ENCODE measurements at places on chromosomes 5 and 9.
A peak's percentile ranks its signal among the peaks of the same experiment; 100 is the strongest.

- no peak for DNase-seq
Measured at GRCh38 chr5:32342656-32343055, 29.9 kb upstream of the MTMR12 start.

DNA sequence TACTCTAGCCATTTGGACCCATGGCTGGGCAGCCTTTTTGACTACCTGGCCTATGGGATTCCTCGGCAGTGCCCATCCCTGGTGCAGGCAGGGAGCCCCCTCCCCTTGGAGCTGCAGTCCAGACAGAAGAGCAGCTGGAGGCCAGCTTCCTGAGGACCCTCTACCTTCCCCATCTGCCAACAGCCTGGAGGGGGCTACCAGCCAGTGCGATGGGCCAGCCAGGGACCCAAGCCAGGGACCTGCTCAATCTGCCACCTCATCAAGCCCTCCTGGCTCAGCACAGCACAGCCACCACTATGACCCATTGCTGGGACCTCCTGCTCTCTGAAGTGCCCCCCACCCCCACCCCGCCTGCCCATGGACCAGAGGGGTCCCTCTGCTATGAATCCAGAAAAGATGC, 22.6 kb upstream of the TDRD7 start:
- no peak for DNase-seq

- DNase-seq = no peak
Measured at GRCh38 chr9:125655691-125656410, 51.2 kb downstream of the MAPKAP1 start.

- DNase-seq = peak; percentile 20
Measured at GRCh38 chr5:173625673-173626504, 9.4 kb upstream of the BOD1 start.

- no peak for DNase-seq
Measured at GRCh38 chr5:145661737-145662485, 173.2 kb downstream of the PRELID2 start.

- peak; percentile 73 for DNase-seq
Measured at GRCh38 chr9:130981002-130981755, 27.8 kb upstream of the LAMC3 start.

DNA sequence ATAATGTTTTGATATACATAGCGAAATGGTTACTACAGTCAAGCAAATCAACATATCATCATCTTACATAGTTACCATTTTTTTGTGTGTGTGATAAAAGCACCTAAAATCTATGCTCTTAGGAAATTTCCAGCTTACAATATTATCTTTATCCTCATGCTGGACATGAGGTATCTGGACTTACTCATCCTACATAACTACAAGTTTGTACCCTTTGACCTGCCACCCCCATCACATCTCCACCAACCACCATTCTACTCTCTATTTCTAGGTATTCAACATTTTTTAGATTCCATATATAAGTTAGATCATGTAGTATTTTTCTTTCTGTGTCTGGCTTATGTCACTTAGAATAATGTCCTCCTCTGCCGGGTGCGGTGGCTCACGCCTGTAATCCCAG, 79.9 kb downstream of the TAF11L14 start:
- no peak for DNase-seq

- DNase-seq = no peak
Measured at GRCh38 chr5:97192580-97193354, 9.7 kb upstream of the RIOK2 start.

All from OCI-M1 (cell line).